ENCODE measurements at places on chromosomes 4 and X.

GRCh38 chrX:129738466-129739308 lies at the start of gene XPNPEP2:
Gene XPNPEP2 (plus strand): TSS chrX:129738979. CDS start chrX:129739214, 235 bp downstream.
- no peak for DNase-seq

DNA sequence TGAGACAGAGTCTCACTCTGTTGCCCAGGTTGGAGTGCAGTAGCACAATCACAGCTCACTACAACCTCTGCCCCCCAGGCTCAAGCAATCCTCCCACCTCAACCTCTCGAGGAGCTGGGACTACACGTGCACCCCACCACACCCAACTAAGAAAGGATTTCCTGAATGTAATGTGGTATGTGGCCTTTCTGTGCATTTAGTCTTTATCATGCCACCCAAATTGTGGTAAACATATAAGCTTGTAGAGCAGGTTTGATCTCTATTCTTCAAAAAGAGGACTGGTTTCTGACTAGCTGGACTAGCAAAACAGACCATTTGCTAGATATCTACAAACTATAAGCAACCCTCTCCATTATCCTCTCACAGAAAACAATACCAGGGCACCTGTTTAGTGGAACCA lies 33.6 kb downstream of the ELOVL6 start:
- DNase-seq = no peak

DNA sequence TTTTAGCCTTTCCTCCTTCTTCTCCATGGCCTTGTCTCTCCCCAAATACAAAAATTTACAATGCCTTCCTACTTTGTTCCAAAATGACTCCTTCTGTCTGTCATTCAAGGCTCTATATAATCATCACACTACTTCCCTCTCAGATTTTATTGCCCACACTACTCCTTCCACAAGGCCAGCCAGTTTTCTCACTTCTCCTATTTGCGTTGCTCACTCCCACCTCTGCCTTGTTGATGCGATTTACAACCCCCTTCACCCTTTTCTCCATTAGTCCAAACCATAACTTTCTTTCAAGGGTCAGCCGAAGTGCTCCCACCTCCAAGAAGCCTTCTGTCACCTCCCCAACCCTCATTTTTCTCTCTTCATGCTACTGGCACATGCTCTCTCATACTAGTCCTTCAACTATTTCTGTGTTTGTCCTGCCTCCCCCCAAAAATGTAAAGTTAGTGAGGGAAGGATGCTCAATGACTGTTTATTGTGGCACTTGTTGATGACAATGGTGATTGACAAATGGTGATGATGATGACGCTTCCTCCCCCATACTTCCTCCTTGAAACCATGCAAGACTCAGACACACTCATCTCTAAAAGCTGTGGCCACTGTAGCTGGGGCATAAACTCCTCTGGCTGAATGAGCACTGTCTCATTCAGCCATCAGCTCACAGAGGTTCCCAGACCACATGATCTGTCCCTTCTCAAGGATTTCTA lies 2.7 kb upstream of the XKRX start:
- DNase-seq = no peak

DNA sequence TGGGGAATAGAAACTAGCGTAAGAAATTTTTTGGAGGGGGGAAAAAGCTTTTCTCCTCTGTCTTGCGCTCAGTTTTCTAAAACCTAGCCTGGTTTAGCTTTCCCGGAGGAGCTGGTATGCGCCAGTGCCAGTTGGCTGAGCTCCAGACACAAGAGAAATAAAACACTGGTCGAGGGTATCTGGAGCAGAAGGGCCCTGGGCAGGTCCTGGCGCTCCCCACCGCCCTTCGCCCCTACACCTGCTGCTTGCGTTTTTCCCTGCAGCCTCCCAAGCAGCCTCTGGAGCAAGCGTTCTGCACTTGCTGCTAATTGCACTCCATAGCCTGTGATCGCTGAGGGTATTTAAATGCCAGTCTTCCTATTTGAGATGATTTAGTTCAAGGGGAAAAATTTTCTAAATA lies 816 bp downstream of the EREG start:
- DNase-seq = no peak

DNA sequence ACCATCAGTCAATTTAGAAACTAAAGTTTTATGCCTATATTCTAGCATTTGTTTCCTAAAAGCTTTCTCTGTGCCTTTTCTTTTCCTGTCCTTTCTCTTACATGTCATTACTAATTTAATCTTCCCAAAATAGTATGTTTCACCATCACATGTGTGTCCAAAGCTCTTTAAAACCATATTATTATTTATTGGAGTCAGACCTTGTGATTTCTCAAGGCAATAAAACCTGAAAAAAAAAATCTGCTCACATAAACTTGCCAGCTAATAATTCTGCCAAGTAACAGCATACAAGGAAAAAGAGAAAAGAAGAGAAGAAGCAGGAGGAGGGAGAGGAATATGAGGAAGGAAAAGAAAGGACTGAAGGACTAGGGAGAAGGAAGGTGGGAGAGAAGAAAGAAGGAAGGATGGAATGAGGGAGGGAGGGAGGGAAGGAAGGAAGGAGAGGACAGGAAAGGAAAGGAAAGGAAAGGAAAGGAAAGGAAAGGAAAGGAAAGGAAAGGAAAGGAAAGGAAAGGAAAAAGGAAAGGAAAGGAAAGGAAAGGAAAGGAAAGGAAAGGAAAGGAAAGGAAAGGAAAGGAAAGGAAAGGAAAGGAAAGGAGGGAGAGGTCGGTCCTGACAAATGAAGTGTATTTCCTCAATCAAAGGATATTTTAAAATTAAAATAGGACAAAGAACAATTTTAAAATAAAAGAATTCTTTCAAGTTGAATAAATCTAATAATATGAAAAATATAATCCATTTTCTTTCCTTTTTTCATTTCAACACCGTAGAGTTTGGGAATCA lies 57.4 kb downstream of the ANTXR2 start:
- no peak for DNase-seq

DNA sequence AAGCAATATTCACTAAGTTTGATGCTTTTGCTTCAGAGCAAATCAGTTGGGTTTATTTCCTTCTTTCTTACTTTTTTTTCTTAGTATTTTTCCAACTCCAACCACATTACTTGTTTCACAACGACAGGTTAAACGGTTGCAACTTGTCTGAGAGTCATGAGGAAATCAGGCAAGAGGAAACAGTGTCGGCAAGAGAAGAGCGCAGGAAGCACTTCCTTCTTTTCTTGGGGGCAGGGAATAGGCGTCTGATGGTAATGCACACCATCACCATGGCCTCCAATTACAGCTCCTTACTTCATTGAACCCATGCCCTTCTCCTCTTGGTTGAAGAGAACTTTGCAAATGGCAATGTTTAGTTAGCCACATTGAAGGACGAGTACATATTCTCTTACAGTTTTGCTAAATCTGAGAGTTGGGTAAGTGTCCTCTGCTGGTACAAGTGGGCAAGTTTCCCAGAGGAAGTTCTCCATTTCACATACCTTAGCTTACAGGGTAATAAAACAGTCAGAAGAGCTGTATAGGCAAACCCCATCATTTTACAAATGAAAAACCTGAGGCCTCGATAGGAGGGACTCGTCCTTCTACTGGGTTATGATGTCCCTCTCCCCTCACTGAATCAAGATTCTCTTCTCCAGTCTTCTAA lies 8.3 kb upstream of the CXCL8 start:
- no peak for DNase-seq

DNA sequence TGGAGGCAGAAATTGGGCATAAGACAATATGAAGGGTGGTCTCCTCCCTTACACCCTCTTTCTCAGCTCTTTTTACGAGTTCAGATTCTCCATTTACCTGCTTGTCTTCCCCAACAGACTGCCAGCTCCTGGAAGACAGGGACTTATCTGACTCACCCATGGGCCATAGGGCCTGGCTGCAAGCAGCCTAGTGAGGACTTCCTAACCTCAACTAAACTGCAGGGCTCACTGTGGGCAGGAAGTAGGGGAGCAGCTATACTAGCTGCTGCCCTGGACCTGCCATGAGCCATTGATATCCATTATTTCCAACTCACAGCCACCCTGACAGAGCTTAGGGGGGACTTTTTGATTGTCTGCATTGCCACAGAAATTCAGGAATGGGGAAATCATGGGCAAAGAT lies 11.5 kb upstream of the ZNF718 start:
- no peak for DNase-seq

- DNase-seq = no peak
These were observed 5.9 kb downstream of the FAM53A start for GRCh38 chr4:1678244-1678643.

GRCh38 chr4:104907991-104908390 lies 238.7 kb upstream of the TET2 start:
- DNase-seq = no peak

GRCh38 chrX:111283446-111283845 lies 13.2 kb upstream of the CAPN6 start:
- DNase-seq = no peak
